ENCODE measurements at places on chromosomes 16 and 17.

DNA sequence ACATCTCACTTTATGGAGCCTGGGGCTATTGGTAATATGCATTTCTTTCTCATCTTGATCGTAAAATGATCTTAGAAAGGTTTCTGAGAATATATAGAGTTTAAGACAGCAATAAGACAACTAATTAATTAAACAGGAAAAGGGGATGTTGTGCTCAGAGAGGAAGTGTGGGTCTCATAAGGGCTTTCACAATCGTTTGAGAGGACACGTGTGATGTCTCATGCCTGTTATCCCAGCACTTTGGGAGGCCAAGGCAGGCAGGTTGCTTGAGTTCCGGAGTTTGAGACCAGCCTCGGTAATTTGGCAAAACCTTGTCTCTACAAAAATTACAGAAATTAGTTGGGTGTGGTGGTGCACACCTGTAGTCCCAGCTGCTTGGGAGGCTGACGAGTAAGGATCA lies 295.6 kb downstream of the WWOX start:
- no peak for DNase-seq

- DNase-seq: no peak
Observed at GRCh38 chr16:62921904-62922303, 885.7 kb upstream of the CDH8 start.

DNA sequence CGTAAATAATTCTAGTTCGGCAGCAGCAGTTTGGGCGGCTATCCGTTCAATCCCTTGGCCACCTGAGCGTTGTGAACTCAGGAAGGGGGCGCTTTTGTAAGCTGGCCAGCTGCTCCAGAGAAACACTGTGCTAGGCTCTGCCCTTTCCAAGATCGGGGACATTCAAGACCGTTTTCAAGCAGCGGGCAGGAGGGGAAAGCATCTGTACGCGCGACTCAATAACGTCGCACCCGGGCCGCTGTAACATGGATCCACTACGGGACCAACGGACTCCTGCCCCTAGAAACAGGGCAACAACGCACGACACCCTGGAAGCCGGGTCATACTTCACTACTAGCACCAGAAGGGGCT lies 463 bp downstream of the TOP2A start:
- peak; percentile 15 for DNase-seq

DNA sequence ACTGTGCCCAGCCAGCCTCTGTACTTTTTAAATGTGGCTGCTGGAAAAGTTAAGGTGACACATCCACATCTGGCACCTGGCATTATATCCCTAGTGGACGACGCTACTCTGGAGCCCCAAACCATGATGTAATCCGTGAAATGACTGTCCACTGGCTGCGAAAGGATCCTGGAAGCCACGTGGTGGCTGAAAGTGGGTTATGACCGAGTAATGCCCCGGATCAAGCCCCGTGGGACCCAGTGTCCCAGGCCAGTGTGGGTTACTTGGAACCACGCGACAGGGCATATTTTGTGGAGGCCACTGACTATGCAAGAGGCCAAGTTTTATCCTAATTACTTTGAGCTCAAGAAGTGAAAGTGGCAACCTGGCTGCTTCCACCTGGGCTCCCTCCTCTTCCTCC lies 79.6 kb downstream of the PGS1 start:
- DNase-seq: no peak

DNA sequence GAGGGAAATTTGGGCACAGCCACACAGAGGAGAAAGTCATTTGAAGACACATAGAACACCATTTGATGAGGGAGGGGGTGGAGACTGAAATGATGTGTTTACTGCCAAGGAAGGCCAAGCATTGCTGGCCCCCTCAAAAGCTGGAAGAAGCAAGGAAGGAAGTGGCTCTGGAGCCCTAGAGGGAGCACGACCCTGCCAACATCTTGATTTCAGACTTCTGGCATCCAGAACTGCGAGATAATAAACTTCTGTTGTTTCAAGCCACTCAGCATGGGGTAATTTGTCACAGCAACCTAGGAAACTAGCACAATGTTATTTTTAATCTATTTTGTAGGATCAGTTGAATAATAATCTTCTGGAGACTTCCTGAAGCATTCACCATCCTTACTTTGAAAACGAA lies 314.8 kb upstream of the GOT2 start:
- DNase-seq: no peak

DNA sequence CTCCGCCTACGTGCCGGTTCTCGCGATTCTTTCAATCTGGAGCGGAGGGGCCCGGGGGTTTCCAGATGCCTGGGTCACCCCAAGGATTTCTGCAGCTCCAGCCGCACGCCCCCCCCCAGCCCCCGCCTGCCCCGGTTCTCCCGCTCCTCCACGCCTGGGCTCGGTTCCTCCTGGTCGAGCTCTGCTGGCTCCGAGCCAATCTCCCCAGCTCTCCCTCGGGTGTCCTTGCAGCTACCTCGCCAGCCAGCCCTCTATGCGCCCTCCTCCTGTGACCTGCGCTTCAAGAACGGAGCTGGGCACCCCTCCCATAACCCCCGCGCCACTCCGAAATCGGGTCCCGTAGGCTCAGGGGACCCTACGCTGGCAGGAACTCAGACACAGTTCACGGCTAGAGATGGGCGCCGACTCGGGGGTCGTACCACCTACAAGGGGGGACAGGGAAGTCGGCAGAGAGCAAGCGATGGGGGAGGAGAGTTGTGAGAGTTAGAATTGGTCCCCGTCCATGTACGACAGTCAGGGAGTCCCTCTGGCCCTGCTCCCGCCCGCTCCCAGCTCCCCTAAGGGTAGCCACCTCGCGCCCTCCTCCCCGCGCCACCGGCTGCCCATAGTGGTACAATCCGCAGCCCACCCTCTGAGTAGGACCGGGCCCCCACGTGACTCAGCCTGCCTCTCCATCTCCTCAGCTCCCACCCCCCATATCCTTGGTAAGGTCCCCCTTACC lies 961 bp downstream of the FGF11 start:
- no peak for DNase-seq

- DNase-seq: no peak
Observed at GRCh38 chr16:26605626-26606271, 461.0 kb upstream of the C16orf82 start.

GRCh38 chr17:82545071-82545462 lies 25.5 kb downstream of the FOXK2 start:
- DNase-seq: no peak

Measured in activated CD4-positive, alpha-beta T cell treated with anti-CD3 and anti-CD28 coated beads for 24 hours (primary cell).